Stimulated activated CD4-positive, alpha-beta T cell treated with anti-CD3 and anti-CD28 coated beads, Interleukin-12 subunit alpha, Interleukin-12 subunit beta, amount 100 ng/mL, for 24 hours (primary cell): ENCODE measurements at places on chromosomes 12 and 14.

DNA sequence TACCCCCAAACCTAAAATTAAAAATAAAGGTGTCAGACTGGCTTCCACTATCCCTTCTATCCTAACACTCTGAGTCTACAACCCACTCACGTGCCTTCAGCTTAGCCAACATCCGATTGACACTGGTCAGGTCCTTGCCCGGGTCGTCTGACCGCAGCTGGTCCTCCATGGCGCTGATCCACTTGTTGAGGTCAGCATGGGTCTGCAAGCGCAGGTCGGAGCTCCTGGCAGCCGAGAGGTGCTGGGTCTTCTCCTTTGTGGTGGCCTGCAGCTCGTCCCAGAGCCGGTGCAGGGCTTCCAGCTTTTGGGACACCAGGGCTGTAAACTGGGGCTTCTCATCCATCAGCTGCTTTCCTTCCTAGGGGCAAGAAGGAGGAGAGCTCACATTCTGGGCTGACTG, 78.0 kb downstream of the PLEKHG3 start:
- no peak for DNase-seq

- no peak for DNase-seq
Observed at GRCh38 chr14:73645248-73645610, 443 bp downstream of the DNAL1 start.

- DNase-seq = no peak
Observed at GRCh38 chr14:71243697-71244096, 336.4 kb downstream of the PCNX1 start.

- DNase-seq = no peak
Observed at GRCh38 chr12:64631197-64631596, 20.9 kb downstream of the RASSF3 start.

DNA sequence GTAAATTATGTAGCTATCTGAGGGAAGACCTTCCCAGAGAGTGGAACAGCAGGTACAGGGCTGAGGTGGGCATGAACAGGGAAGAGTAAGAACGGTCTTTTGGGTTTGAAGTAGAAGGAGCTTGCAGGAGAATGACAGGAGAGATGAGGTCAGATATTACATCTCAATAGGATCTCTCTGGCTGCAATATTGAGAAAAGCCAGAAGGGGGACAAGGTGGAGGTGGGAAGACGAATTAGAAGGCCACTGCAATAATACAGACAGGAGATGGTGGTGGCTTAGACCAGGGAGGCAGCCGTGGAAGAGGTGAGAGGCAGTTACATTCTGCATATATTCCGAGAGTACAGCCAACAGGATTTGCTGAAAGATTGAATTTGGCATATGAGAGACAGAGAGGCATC, 310.2 kb downstream of the APAF1 start:
- no peak for DNase-seq

GRCh38 chr14:84468153-84468552, 1061.8 kb upstream of the FLRT2 start:
- no peak for DNase-seq

- no peak for DNase-seq
Observed at GRCh38 chr12:50689437-50689836, 74.5 kb upstream of the ATF1 start.

GRCh38 chr14:53409289-53409688, 256.2 kb upstream of the DDHD1 start:
- DNase-seq = no peak

DNA sequence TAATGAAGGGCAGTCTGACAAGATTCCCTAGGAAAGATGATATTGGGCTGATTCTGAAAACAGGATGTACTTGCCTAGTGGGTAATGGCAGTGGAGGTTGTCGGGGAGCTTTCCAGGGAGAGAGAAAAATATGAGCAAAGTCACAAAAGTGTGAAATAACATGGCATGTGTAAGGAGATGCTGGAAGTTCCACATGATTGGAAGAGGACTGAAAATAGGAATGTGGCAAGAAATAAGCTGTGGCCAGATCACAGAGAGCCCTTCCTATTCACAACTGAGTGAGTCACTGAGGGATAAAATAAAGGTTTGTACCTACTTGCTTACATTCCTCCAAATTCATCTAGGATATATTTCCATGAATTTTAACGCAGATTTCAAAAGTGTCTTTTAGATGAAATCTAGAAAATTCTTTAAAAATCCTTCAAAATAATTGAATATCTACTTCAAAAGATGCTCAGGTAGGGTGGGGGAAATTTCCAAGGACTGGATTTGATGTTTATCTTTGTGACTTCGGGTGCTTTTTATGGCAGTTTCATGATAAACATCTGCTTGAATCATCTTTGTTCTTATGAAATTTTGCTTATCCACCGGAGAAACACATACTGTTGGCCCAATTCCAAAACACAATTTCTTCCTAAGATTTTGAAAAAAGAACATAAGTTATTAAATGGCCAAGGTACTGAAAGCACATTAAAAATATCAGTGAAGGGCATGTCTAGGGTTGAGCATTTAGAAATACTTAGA, 36.3 kb upstream of the SLC2A13 start:
- DNase-seq = no peak

DNA sequence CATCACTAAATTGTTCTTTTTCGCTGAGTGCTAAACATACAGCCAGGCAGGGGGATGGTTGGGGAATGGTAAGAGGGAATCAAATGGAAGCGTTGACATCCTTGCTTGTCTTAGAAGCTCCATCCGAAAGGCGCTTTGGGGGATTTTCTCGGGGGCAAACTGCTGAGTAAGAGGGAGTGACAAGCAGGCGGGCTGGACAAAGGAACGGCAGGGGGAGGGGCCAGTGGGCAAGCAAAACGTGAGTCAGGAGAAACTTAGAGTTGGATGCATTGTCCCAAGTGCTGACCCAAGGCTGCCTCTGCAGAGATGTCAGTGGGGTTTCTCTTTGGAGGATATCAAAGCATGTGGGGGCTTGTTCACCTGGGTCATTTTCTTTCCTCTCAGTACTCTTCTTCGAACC, 480.5 kb downstream of the VRK1 start:
- no peak for DNase-seq

GRCh38 chr14:36361210-36361853, 40.9 kb upstream of the MBIP start:
- DNase-seq = no peak

DNA sequence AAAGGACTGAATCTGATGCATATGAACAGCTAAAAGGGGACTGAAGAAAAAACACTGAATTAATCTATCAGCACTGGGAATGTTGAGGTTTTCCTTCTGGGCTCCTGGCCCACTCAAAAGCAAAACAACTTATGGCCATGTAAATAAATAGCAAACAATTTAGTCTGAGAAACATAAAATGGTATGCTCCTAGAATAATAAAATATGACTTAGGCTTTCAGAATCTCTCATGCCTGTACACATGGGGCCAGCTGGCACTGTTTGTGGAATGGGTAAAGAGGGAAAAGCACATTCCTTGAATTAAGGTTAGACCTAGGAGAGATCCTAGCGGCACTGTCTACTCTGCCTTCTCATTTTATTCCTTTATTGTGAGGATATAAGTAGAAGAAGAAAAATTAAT, 6.2 kb downstream of the KLHDC2 start:
- no peak for DNase-seq

DNA sequence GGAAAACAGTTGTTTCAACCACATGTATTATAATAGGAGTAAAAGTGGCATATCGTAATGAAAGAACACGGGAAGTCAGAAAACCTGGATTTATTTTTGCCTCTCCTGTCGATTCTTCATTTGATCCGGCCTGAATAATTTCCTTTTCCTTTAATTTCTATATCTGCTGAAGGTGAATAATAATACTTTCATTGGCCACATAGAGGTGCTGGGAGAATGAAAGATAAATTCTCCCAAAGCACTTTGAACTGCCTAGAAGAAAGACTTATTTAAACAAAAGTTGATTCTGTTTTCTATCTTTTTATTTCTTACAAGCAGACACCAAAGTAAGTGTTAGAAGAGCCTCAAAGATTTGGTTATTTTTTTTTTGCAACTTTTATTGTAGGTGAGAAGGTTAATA, 339.1 kb downstream of the RAD51B start:
- DNase-seq = no peak

GRCh38 chr12:11477110-11477509, 81.7 kb upstream of the PRB2 start:
- DNase-seq = no peak

DNA sequence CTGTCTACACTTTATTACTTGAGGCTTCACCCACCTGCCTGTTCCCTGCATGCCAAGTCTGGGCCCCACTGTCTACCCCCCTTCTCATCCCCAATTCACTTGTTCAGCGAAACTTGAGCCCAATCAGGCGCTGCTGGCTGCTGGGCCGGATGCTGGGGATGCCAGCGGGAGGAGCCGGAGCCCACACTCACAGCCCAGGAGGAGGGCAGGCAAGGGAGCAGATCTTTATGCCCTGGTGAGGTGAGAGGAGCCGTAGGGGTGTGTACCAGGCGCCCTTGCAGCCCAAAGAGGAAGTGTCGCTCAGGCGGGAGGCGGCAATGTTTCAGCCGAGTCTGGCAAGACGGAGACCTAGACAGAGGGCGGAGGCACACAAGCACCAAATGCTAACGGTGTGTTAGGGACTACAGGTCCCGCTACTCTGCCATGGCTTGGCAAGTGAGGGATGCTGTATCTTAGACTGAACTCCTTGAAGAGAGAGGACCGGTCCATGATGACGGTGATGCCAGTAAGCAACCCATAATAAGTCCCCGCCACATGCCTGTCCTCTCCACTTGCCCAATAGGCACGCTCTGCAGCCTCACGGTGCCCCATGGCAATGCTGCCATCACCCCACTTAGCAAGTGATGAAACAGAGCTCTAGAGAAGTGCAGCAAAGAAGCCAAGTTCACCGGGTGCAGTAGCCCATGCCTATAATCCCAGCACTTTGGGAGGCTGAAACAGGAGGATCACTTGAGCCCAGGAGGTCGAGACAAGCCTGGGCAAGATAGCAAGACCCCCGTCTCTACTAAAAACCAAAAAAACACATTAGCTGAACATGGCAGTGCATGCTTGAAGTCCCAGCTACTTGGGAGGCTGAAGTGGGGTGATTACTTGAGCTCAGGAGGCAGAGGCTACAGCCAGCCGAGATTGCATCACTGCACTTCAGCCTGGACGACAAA, 41.6 kb downstream of the LRRC74A start:
- DNase-seq = no peak

GRCh38 chr12:25189656-25190055, 5.3 kb downstream of the DNAI7 start:
- no peak for DNase-seq

- DNase-seq = peak; percentile 17
Observed at GRCh38 chr14:64174922-64175782, 119.0 kb downstream of the ESR2 start.

DNA sequence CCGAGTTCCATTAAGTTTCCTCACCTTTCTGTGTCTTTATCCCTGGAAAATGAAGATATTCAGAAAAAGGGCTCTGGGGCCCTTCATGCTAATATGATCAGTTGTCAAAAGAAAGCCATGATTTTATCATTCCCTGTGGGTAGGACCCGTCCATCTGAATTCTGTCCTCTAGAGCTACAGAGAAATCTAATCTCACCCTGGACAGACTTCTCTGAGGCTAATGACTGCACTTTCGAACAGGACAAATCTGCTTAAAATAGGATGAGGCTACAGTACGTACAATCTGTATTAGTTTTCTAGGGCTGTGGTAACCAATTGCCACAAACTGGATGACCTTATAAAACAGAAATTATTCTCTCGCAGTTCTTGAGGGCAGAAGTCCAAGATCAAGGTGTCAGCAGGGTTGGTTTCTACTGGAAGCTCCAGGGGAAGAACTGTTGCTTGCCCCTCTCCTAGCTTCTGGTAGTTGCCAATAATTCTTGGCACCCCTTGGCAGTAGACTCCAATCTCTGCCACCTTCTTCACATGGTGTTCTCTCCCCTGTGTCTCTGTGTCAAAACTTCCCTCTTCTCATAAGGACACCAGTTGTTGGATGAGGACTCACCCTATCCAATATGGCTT, 1.3 kb downstream of the AK7 start:
- no peak for DNase-seq

- no peak for DNase-seq
Observed at GRCh38 chr14:103782376-103782775, 65.0 kb downstream of the PPP1R13B start.

- DNase-seq = no peak
Observed at GRCh38 chr14:51554953-51555352, 96.8 kb upstream of the FRMD6 start.

GRCh38 chr14:86450085-86450484, 920.1 kb downstream of the FLRT2 start:
- no peak for DNase-seq

GRCh38 chr12:121806546-121807423, 3.0 kb downstream of the SETD1B start:
- no peak for DNase-seq

DNA sequence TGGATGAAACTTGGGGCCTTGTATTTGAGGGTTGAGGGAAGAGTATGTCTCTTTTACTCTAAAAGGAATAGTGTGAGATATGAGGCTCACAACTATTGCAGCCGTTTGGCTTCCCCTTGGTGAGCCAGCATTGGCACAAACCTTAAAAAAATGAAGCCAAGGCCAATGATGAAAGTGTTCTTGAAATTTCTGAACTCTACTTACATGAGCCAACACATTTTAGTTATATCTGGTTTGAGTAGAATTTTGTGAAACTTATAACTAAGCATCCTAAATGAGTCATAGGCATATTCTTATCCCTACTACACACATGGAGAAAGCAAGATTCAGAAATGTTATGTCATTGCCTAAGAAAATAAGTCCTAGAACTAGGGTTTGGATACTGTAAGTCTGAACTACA, 55.3 kb upstream of the ACSS3 start:
- DNase-seq = no peak

DNA sequence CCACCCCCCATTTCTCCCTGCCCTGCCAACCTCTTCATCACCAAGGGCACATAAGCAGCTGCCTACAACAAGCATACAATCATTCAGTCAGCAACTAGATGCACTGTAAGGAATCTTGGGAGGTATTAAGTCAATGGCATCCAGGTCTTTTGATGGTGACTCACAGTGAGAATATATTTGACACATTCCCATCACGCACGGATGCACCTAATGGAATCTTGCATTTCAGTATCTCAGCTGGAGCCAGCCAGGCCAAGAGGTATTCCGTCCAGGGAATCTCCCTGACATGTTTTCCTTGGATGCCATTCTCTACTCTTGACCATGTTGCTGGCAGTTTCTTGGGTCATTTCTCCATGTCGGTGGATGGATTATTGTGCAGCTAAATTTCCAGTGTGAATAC, 73.9 kb upstream of the CAPRIN2 start:
- DNase-seq = no peak

GRCh38 chr12:96359328-96359727, 40.9 kb downstream of the CDK17 start:
- DNase-seq = no peak

DNA sequence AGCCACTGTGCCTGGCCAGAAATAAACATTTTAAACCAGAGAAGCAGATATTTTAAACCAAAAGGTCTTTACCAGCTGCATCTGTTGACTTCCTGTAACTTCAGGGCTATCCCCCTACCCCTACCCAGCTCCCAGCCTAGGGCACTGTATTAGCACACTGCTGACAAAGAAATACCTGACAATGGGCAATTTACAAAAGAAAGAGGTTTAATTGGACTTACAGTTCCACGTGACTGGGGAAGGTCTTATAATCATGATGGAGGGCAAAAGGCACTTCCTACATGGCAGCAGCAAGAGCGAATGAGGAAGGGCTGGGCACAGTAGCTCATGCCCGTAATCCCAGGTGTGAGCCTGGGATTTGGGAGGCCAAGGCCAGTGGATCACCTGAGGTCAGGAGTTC, 26.0 kb downstream of the GEMIN2 start:
- no peak for DNase-seq

GRCh38 chr12:11953523-11953922, 117.2 kb upstream of the BCL2L14 start:
- DNase-seq = no peak
